ENCODE measurements at places on chromosomes 12 and 14.

- DNase-seq: no peak
Measured at GRCh38 chr12:19764408-19764807, 325.1 kb downstream of the AEBP2 start.

DNA sequence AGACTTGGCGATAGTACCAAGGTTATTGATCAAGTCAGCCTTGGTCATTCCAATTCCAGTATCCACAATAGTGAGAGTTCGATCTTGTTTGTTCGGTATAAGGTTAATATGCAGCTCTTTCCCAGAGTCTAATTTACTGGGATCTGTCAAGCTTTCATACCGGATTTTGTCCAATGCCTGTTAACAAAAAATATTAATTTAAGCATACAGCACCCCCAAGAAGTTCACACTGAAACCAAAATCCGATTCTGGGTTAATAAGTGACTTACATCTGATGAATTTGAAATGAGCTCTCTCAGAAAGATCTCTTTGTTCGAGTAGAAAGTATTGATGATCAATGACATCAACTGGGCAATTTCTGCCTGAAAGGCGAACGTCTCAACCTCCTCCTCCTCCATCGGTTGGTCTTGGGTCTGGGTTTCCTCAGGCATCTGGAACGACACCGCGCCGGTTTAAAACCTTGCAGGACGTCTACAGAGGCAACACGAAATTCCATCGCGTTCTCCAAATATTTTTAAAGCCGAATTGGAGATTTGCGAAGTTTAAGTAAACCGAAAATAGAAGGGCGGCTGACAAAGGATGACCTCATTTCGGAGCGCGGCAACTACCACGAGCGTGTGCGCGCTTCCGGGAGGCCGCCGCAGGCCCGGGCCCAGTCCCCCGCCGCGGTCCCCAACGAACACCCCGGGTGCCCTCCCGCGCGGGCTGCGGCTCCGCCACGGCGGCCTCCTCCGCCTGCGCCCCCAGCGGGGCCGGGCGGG is 716 bp downstream of the HSP90AA1 start:
- DNase-seq: peak; percentile 27

DNA sequence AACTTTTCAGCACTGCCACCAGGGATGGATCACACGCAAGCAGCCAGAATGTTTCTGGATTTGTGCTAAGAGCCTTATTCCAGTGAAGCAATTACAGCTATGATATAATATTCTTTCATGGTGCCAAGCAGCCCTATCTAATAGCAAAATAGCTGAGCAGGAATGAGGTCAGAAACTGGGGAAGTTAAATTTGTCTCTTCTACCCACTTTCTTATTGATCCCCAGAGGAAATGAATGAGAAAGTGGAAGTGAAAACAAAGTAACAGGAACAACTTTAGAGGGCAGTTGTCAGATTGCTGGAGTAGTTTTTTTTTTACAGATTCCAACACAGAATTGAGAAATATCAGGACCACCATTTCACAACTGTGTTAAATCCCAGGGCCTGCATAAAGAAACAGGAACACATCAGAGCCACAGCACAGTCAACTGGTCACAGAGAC is 44.8 kb downstream of the GCH1 start:
- no peak for DNase-seq

GRCh38 chr14:95233702-95234241 is 76.4 kb upstream of the DICER1 start:
- DNase-seq: no peak

- DNase-seq: no peak
Measured at GRCh38 chr12:51997136-51997535, 9.6 kb upstream of the TAMALIN start.

GRCh38 chr12:57101892-57102695 is 9.1 kb downstream of the STAT6 start:
- DNase-seq: no peak

- DNase-seq: no peak
Measured at GRCh38 chr12:18340786-18341185, 79.5 kb downstream of the PIK3C2G start.

DNA sequence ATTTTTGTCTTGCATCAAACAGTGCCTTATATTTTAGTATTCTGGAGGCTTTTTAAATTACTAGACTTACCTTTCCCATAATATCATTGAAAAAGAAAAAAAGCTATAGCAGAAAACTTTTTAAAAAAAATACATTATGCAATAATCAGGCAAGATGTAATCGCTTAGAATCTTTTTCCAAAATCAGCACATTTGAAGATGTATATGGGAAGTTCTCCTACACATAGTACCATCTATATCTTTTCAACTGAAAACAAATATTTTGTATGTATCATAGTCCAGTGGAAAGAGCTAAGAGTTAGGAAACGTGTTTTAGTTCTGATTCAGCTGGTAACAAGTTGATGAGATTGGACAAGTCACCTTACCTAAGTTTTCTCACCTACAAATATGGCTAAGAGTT is 70.6 kb downstream of the SLC41A2 start:
- no peak for DNase-seq

DNA sequence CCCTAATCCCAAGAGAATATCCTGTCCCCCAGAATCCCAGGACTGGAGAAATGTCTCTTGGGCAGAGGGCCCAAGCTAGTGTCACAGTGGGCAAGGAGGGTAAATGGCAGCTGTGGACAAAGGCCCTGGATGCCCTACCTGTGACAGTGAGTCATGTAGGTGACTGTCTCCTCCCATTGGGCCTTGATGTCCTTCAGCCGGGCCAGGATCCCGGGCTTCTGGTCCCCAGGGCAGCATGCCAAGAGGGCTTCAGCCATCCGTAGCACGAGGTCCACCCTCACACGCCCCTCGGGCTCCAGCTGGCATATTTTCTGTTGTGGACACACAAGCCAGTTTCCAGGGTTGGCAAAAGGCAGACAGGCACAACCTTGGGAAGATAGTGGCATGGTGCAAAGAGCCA is 48.8 kb downstream of the SYNE3 start:
- no peak for DNase-seq

- DNase-seq: no peak
Measured at GRCh38 chr12:114694436-114695304, 10.7 kb upstream of the TBX3 start.

DNA sequence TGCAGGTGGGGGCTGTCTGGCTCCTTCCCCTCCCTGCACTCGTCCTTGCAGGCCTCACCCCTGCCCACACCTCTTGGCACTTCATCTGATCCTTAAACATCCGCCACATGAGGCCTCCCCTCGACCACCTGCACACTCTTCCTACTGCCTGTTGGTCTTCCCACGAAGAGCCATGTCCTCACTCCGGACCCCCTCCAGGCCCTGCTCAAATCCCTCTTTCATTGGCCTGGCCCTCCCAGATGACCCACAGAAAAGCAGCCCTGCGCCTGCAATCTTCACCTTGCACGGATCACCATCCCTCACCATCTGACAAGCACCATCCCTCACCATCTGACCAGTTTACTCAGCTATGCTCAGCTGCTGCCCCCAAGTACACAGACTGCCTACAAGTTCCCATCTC is 193.6 kb downstream of the BCL11B start:
- no peak for DNase-seq

DNA sequence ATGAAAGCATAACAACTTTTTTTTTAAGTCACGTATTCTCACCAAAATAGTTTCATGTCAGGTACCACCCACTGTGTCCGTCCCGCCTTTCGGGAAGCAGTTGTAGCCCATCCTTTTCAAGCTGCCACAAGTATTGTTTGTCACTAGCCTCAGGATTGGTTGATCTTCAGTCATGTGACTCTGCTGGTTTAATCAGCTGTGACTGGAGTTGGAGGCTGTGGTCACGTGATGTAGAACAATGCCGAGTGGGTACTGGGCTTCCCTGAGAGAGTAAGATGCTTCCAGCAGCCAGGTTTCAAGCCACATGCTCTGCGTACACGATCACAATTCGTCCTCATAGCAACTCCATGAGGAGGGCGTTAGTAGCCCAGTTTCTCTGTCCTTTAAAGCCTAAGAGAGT is 83.0 kb upstream of the WSCD2 start:
- DNase-seq: no peak

DNA sequence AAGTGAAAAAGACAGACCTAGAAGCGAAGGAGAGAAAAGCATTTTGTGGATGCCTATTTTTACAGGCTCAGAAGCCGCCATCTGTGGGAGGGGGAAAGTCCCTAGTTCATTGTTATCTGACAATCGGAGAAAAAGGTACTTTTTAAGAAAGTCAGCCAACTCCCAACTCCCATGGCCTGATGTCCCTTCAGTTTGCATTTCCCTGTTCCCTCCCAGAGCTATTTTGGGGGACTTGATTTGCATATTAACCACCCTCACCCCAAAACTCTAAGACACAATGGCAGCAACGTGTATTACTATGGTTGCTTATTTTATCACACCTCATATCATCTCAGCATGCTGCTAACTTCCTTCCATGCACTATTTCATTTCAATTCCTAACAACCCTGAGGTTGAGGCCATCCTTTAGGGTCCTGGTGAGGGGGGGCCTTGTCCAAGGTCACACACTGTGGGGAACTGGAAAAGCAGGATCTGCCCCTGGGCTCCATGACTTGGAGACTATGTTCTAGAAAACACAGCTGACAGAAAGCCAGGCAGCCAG is 18.7 kb downstream of the HVCN1 start:
- DNase-seq: peak; percentile 31

- no peak for DNase-seq
Measured at GRCh38 chr12:130462558-130463274, 125.0 kb downstream of the PIWIL1 start.

GRCh38 chr12:14618983-14619382 is 51.3 kb upstream of the PLBD1 start:
- no peak for DNase-seq

- no peak for DNase-seq
Measured at GRCh38 chr14:66369157-66369697, 116.9 kb upstream of the CCDC196 start.

- no peak for DNase-seq
Measured at GRCh38 chr14:96053600-96054381, 14.6 kb downstream of the C14orf132 start.

- no peak for DNase-seq
Measured at GRCh38 chr14:89418452-89418851, 1.4 kb upstream of the FOXN3 start.

DNA sequence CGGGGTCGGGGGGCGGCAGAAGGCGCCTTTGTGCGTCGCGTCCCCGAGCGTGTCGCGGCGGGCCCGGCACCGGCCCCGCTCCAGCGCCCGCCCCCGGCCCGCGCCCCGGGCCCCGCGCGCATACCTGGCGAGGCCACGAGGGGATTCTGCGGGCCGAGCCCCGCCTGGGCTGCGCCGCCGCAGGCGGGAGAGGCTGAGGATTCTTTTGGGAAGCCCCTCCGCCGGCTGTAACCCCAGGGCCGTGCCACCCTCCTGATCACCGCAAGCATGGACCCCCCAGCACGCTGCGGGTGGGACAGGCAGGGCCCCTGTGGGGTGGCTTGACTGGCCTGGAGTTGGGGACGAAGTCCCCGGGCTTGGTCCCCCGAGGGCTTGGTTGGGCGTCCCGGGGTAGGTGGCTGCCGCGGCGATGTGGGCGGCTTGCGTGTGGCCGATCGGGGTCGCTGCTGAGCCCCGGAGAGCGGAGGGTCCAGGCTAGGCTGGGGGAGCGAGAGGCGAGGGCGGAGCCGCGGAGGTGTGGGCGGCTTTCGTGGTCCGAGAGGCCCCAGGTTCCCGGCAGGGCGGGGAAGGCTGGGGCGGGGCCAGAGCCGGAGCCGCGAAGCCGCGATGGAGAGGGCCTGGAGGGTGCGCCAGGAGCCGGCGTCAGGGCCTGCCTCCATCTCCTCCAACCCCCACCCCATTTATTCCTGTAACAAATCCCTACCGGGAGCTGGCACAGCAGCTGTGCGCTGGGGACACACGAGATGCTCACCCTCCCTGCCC is 28.4 kb upstream of the GPR132 start:
- DNase-seq: peak; percentile 56

DNA sequence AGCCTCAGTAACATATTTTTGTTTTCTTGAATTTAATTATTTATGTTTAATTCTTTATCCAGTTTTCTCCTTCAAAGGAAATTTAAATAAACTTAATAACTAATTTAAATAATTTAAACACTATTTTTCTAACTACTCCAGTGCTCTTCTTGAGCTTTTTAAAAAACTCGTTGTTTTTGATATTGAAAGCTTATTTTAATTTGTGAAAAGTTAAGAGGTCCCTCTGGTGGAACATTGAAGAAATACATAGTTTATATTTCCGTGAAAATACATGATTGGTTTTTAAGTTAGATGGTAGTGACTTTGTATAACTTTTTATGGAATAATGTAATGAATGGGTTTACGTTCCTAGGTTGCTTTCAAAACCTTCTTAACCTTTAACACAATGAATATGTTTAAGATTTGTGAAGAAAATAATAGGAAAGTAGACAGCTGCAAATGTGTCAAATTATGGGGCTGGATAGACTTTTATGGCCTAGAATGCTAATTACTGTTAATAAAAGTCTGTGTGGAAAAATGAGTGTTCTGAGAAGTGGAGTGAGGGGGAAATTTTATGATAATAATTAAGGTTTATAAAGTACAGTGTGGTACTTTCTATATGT is 45.9 kb upstream of the MSRB3 start:
- no peak for DNase-seq

DNA sequence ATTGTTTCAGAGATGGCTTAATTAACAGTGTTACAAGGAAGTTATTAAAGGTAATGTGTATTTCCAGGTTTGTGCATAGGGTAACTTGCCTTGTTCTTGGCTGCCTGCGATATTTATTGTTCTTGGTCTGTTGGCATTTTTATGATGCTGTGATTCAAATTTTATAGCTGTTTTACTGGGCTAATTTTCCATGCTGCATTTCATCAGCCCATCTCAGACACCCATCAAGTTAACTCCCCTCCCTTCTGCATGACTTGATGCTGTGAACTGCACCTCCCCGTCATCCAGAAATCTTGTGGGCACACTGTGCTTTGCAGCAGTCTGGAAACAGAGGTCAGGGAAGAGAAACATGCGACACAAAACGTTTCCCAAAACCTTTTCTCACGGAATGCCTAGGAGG is 1049.2 kb downstream of the AACS start:
- no peak for DNase-seq

GRCh38 chr12:68876461-68876860 is 56.5 kb downstream of the CPM start:
- DNase-seq: no peak

DNA sequence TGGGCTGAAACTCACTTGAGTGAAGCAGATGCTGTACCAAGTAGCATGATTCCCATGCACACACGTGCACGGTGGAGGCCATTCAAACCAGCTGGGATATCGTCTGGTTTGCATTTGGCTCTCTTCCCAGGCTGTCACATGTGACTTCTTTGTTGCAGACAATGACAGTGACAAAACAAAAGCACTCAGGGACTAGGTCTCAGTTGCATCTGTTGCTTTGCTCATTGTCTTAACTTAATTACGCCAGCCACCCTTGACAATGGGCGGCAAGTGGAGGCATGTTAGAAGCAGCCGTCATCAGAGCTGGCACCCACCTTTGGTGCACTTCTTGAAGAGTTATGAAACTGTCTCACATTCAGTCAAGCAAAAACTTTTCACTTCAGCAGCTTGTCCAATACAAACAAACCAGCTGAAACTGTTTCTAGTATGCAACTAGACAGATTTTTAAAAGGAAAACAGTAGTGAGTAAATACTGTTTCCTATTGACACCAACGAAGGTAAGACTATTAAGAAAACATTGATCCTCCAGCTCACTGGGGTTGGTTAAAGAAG is 74.3 kb downstream of the IGF1 start:
- DNase-seq: no peak

Measured in stimulated activated CD4-positive, alpha-beta T cell treated with anti-CD3 and anti-CD28 coated beads, Interleukin-12 subunit alpha, Interleukin-12 subunit beta, amount 100 ng/mL, for 24 hours (primary cell).